Activated T-cell treated with anti-CD3 and anti-CD28 coated beads, Interleukin-2, amount 50 U/mL, for 24 hours (primary cell): ENCODE measurements at places on chromosomes 6 and 20.

- DNase-seq, result no peak
These were observed 164.5 kb downstream of the CD83 start for GRCh38 chr6:14281811-14282660.

DNA sequence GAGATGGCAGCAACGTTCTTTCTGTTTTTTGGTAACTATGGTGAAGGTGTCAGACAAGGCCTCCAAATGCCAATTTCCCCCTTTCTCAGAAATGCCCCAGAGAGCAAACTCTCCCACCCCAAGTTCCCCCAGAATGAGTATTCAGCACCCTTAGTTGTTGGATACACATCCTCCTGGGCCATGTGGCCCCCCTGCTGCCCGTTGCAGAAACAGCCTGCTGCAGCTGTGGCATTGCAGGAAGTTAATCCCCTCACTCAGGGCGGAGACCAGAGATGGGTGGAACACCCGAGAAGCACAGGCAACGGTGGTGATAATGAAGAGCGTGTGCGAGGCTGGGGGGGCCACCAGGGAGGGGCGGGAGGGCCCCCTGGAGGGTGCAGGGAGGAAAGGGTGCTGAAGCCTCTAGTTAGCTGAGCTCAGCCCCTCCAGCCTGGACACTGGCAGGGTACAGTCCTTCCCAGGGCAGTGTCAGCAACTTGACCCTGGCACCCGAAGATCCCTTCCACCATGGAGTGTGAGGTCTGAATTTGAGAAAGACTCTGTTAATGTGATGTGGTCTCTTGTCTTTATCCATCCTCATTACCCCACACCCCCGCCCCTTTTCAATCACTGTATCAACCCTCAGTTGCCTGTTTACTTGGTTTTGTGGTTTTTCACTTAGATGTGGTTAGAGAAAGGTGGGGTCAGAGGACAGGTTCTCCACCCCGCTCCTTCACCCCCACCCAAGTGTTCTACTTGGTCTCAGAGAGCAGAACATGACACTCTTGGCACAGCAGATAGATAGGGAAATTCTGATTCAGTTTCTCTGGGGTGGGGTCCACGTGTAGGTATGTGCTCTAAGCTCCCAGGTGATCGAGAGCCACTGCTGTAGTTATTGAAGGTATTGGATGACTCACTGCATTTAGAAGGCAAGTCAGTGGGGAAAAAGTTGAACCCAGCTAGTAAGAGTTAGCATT, 208.8 kb upstream of the SUPT3H start:
- peak; percentile 47 for DNase-seq

- no peak for DNase-seq
These were observed 26.9 kb downstream of the DDX27 start for GRCh38 chr20:49245921-49246740.

- DNase-seq, result no peak
These were observed 201.5 kb upstream of the ECI2 start for GRCh38 chr6:4336778-4337442.

GRCh38 chr6:44057238-44057930, 69.9 kb downstream of the MRPL14 start:
- no peak for DNase-seq

DNA sequence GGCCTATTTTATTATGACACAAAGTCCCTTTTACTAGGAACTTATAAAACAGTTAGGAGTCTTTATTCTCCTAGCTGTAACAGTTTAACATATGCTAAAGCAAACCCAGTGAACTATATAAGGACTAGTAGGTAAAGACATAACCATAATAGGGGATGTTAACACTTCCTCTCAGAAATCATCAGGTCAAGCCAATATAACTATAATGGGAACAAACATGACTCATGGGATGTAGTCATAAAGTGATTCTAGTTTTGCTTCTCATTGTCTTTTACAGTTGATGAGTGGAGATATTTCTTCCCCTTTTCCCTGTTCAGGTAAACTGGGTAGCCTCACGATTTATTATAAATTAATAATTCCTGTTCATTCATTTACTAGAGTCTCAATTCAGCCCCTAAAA, 9.7 kb downstream of the PTCHD4 start:
- no peak for DNase-seq

DNA sequence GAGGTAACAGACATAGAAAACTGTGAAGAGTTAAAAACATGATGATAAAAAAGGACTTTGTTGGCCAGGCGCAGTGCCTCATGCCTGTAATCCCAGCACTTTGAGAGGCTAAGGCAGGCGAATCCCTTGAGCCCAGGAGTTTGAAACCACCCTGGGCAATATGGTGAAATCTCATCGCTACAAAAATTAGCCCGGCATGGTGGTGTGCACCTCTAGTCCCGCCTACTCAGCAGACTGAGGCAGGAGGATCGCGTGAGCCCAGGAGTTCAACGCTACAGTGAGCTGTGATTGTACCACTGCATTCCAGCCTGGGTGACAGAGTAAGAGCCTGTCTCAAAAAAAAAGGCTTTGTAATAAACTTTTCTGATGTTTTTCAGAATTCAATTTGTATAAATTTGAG, 60.1 kb downstream of the GFOD1 start:
- DNase-seq, result no peak

GRCh38 chr20:4603724-4604123, 118.0 kb upstream of the PRND start:
- no peak for DNase-seq

GRCh38 chr6:83854766-83855165, 1.6 kb downstream of the RIPPLY2 start:
- no peak for DNase-seq

- no peak for DNase-seq
These were observed 151.7 kb downstream of the THBS2 start for GRCh38 chr6:169101981-169102380.

GRCh38 chr6:20188630-20189075, 23.6 kb downstream of the MBOAT1 start:
- no peak for DNase-seq

- DNase-seq, result no peak
These were observed 28.9 kb downstream of the TBC1D7 start for GRCh38 chr6:13299403-13299821.

DNA sequence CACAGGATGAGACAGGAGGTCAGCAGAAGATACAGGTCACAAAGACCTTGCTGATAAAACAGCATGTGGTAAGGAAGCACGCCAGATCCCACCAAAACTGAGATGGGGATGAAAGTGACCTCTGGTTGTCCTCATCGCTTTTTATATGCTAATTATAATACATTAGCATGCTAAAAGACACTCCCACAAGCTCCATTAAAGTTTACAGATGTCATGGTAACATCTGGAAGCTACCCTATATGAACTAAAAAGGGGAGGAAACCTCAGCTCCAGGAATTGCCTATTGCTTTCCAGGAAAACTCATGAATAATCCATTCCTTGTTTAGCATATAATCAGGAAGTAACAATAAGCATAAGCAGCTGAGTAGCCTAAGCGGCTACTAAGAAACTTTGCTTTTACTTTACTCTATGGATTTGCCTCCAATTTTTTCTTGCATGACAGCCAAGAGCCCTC, 8.4 kb upstream of the RIN2 start:
- no peak for DNase-seq

GRCh38 chr6:74289884-74290283, 593.9 kb downstream of the CD109 start:
- no peak for DNase-seq

DNA sequence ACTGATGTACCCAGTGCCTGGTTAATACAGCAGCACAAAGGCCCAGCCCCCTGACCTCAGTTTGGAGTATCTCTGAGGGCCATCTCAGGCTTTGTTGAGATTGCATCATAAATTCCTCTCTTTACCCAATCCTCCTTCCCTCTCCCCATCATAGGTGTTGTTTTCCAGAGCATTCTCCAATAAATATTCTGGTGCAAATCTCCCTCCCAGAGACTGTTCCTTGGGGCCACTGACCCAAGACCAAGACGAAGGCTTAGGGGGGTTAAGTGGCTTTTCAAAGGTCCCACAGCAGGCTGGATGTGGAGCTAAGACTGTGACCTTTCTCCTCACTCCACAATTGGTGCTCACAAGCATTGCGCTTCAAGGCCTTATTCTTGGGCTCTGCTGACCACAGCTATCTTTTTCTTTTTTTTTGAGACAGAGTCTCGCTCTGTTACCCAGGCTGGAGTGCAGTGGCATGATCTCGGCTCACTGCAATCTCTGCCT, 72.4 kb upstream of the ZMYND8 start:
- no peak for DNase-seq

DNA sequence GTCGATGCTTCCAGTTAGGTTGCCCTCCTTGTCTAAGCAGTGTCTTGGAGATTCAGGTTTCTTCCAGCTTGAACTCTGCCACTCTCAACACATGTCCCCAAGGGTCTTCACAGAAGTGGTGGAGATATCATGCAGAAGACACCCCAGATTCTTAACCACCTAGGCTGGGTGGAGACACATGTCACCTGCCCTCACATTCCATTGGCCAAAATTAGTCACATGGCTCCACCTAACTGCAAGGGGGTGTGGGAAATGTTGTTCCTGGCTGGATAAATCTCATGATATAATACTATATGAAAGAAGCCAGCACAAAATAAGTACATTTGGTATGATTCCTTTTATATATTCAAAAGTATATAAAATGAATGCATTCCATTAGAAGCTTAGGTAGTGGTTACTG, 52.9 kb upstream of the SNRPB2 start:
- DNase-seq, result no peak

GRCh38 chr20:57558614-57559288, 2.2 kb upstream of the PCK1 start:
- no peak for DNase-seq

GRCh38 chr6:121652223-121652622, 216.8 kb downstream of the GJA1 start:
- no peak for DNase-seq

DNA sequence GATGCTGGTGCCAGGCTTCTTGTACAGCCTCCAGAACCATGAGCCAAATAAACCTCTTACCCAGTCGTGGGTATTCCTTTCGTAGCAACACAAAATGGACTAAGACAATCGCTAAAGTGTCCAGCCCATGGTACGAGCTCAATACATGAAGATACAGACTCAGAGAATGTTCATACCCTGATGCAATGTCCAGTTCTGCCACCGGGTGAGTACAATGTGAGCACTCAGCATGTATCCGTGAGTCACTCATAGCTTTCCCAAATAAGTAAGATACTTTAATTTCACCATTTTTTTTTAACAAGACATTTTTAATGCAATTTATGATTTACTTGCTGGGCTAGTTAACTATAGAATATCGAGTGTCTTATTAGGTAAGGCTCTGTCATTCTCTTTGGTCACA, 26.7 kb upstream of the PDE10A start:
- no peak for DNase-seq

- DNase-seq, result no peak
These were observed 73.0 kb downstream of the TIAM2 start for GRCh38 chr6:155067956-155068615.

DNA sequence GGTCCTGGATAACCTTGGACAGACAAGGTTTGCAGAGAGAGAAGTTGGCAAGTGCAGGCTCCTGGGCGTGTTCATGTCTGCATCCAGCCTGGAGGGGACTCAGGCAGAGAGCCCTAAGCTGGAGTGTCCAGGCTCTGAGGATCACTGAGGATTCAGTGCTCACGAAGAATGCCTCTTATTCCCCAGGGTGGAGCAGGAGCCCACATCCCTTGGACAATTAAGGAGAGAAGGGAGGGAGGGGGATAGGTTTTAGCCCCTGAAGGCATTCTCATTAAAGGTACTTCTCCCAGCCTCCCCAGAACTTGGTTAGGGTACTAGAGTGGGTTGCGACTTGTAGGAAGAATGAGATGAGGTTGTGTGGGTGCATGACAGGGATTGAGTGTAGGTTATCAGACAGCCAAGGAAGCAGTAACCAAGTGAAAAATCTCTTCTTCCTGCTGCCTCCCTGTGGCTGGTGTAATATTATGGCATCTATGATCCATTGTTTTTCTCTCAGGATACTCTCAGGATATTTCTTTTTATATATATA, 680 bp downstream of the HLA-DPB1 start:
- DNase-seq, result no peak

- no peak for DNase-seq
These were observed 4.5 kb upstream of the ALDH8A1 start for GRCh38 chr6:134954272-134955000.

- no peak for DNase-seq
These were observed 22.2 kb downstream of the ZBP1 start for GRCh38 chr20:57598060-57598459.

DNA sequence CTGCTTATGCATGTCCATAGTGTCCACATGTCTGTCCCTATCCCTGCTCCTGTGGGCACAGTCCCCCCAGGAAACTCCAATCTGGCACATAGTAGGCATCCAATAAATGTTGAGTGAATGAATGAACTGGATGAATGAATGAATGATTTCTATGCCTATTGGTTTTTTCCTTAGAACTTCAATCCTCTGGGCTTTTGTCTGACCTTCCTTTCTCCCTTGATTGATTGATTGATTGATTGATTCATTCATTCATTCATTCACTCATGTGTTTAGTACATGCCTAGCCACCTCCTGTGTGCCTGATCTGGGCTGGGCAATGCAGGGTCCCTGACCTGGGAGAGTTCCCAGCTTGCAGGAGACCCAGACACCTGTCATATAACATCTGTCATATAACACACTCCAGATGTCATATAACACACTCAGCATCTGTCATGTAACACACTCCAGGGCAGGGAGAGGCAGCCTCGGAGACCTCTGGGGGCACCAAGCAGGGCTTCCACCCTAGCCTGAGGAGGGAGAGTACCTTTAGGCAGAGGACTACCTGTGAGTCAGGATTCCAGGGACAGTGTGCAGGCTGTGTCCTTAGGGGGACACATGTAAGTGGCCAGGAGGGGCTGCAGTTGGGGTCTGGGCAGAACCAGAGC, 17.9 kb downstream of the VSTM2L start:
- no peak for DNase-seq

DNA sequence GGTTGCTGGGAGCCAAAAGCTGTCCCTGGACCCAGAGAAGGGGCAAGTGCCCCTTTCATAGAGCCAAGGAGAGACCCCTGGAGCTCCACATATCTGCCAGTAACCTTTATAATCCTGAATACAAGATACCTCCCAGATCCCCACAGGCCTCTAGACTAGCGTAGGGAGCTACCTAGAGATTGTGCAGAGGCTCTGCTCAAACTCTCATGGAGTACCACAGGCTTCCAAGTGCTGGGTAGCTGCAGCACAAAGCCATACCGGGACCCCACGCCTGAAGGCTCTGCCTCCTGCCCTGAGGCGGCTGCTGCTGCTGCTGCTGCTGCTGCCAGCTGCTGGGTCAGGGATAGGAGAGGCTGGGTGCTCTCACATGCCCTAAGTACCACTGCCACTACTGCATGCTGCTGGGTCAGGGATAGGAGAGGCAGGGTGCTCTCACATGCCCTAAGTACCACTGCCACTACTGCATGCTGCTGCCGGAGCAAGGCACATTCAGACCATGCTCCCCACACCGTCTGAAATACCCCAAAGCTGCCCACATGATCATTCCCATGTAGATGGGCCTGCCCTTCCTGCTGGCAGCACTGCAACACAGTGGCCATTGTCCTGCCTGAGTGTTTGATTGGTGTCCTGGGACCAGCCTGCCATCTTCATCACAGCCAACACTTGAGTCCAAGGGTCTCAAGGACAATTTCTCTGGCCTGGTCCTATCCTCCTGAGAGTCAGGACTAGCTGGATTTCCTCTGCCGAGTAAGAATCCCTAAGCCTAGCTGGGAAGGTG, 1434.3 kb upstream of the ADGRB3 start:
- DNase-seq, result no peak
